Smooth muscle cell of the pulmonary artery (primary cell): ENCODE measurements at places on chromosomes 3 and 15. TPM values are rescaled to one million over a fixed set of nuclear protein-coding genes. Genes with fewer than 3 reads are reported as not detected.

Gene SLC22A14
- 0.46 and 0.66 TPM in 2 replicates for total RNA-seq

Gene GP9
- total RNA-seq, result not detected in 2 replicates

Gene PLIN1
- total RNA-seq, result 0.23 and 0.33 TPM in 2 replicates

Gene CPLX3
- total RNA-seq, result not detected in 2 replicates

Gene MKRN3
- 0.43 and 1.5 TPM in 2 replicates for total RNA-seq

Gene LRRIQ4
- 0.07 TPM in 2 replicates for total RNA-seq

Gene OR5K2
- not detected in 2 replicates for total RNA-seq

Gene PLSCR2
- total RNA-seq, result 0.26 TPM in 1 of 2 replicates, not detected in the other

Gene ADGRG7
- total RNA-seq, result 0.07 TPM in 1 of 2 replicates, not detected in the other
